NCI-H524 (cell line): ENCODE measurements at places on chromosomes 5 and 9.
A peak's percentile ranks its signal among the peaks of the same experiment; 100 is the strongest.

- DNase-seq, result peak; percentile 84
These were observed 220.4 kb upstream of the SMARCA2 start for GRCh38 chr9:1794547-1795270.

GRCh38 chr5:168796593-168797580 is 217.7 kb upstream of the PANK3 start:
- DNase-seq, result no peak

DNA sequence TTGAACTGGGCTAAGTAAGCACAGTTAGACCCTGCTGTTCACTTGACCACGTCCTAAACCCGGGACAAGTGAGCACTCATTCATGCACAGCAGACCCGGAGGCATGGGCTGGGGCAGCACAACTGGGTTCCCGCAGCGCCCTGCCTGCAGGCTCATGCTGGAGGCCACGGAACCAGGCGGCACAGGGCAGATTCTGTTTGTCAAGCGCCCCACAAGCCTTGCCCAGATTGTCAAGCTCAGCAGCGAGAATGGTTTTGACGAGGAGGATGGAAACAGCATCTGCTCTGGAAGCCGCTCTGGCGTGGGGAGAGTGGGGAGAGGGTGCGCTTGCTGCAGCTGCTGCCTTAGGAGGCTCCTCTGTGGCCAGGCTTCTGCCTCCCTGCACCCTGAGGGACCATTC is 32.7 kb downstream of the PRRT1B start:
- DNase-seq, result no peak

GRCh38 chr5:5420251-5420650 is 2.2 kb upstream of the ICE1 start:
- no peak for DNase-seq

DNA sequence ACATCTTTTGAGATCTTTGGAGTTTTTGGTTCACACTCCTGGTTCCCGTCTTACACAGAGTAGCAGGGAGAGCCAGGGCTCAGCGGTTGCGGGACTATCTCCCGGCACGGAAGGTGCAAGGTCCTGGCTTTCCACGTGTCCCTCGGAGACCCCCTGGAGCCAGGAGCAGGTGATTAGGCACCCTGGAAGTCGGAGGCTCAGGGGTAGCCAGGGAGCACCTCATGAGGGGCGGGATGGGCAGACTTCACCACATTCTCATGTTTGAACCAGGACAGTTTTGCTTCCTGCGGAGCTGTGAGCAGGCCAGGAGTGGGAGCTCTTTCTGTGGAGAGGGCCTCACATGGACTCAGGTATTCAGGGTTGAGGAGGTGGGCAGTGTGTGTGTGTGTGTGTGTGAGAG is 273.7 kb upstream of the IRX1 start:
- no peak for DNase-seq

GRCh38 chr5:79263290-79263689 is 27.4 kb downstream of the JMY start:
- DNase-seq, result no peak

DNA sequence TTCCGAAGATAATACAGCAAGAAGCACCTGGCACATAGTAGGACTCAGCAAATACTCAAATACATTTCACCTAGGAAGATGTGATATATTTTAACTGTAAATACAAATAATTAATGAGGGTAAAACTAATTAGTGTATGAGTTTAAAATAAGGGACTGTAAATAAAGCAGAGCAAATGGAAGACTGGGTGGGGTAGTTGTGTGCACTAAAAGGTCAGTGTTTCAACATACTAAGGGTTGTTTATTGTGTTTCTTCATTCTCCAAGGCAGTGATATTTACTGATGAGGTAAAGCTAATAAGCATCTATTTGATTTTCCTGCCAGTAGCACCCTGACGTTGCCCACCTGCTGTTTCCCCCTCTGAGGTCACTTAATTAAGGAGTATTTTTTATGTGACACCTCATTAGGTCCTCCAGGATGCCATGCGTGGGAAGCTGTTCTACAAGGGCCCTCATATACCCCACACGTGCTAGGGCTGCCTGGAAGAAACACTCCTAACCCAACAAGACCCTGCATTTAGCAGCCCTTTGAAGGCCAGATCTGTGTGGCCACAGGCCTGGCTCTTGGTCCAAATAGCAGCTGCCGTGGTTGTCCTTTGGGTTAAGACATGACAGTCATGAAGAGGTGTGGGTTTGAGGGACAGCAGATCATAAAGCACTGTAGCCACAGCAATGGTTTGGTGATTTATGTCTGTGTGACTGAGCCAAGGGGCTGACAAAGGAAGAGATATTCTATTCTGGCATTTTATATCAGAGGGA is 97.5 kb upstream of the RPS23 start:
- DNase-seq, result no peak

- peak; percentile 69 for DNase-seq
These were observed 16.1 kb downstream of the B4GALT1 start for GRCh38 chr9:33151007-33151557.

GRCh38 chr5:80238097-80238496 is 17.8 kb downstream of the SERINC5 start:
- no peak for DNase-seq

- no peak for DNase-seq
These were observed 486.3 kb upstream of the ZNF462 start for GRCh38 chr9:106376689-106377088.

DNA sequence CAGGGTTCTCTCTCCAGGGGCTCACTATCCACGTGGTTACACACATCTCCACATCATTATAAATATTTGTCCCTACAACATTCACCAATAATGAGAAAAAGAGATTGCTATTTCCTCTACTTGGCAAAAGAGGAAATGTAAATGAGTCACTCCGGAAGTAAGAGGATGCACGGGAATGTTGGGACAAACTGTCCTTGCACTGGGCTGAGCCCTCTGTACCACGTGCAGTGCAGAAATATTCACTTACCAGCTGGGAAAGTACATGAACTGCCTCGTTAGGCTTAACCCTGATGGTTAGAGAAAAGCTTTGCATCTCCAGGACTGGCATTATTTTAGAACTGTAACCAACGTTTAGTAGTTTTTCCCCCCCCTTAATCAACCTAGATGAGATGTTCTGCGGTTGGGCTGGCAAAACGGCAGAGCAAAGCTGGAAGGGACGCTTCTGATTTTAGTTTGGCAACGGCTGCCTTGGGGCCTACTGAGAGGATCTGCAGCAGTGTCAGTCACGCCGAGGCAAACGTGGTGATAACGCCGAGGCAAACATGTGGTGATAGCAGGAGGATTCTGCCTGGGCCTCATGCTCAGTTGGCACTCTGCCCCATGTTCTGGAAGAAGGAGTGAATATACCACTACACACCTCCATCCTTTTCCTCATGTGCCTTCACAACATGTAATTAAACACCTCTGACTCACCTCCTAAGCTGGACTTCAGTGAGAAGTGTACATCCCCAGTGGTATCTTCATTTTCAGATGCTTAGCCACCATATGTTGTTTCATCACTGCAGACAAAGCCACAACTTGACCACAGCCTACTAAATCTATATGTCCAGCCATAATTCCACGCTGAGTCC is 661.4 kb upstream of the KLF4 start:
- no peak for DNase-seq

- DNase-seq, result no peak
These were observed 9.8 kb upstream of the CPEB4 start for GRCh38 chr5:173878224-173878967.

GRCh38 chr5:141681695-141682641 is at the start of gene ARAP3:
TSS of gene ARAP3 (minus strand) at chr5:141682230. CDS start at chr5:141680486, 1,744 bp downstream.
- DNase-seq, result no peak
